ENCODE measurements at places on chromosomes 1 and 21.

DNA sequence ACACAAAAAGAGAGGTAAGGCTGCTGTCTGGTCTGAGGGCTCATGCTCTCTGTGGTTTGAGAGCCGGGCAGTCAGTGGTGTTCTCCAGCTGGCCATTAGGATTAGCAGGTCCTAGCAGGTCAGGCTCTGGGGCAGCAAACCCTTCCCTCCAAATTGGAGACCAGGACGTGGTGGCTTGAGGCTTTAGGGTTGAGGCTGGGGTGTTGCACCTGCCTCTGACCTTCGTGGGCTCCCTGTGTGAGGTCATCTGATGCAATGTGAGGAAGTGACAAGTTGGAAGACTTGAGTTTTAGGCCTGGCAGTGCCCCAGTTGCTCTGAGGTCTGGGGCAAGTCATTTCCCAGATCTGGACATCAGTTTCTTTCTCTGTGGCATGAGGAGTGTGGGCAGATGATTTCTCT is 24.4 kb downstream of the SZRD1 start:
- no peak for DNase-seq

DNA sequence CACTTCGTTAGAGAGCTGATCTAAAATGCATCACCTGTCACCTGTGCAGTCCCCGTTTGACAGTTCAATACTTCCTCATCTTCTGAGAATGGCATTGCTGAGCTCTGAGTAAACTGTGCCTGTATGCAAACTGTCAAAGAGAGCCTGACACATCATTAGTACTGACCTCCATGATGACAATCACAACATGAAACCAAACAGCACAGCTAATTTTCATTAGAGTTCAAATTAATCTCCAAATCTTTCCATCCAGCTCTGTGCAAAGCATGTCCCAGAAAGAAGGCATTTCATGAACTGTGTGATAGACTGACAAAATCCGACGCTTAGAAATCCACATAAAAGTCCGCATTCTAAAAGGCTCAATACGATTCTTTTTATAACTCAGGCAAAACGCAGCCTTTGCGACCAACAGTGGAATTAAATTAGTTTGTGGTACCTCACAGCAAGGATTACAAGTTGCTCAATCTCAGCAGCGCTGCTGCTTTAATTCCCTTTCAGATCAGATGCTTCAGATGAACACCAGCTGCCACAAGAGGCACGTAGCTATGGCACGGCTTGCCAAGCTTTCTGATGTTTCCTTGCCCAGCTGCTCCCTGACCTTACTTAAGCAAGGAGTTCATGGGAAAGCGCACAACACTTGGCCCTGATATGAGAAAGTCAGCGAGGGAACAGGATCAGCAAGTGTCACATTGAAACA is 765.5 kb upstream of the PRMT6 start:
- DNase-seq: no peak

DNA sequence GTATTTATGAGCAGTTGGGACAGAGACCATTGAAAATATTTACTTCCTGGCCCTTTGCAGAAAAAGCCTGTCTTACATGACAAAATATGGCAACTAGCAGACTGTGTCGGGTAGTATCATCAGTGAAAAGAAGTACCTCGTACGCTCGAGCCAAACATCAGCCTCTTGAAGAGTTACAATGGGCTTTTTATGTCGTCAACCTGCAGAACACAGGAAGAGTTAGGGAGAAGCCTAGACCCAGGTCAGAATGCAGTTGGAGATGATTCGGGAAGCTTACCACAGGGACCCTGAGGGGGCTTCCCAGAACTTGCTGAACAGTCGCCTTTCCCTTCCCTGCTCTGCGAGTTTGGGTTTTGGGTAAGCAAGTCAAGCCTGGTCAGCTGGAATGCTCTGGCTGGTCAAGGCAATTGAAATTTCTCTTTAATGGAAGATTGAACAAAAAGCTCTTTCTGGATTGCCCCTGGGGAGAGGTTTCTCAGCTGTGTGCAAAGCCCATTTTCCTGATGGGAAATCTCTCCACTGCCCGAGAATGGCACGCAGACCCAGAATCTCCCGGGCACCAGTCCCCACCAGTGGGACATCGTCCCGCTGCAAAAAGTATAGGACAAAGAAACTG is 263.6 kb upstream of the TMEM51 start:
- DNase-seq: no peak

DNA sequence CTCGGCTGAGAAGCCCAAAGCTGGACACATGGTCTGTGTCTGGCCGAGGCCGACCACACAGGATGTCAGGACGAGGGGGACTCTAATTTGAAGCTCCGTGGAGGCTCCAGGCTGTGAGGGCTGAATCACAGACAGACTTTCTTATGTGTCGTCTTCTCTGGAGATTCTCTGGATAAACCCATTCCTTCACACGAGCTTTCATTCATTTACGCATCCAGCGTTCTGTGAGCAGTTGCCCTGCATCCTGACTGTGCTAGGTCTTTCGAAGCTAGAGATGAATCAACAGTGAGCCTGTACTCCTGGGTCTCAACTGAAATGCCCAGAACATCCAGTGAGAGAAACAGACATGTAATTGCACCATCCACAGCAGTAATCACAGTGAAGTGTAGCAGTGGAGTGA is 49.6 kb downstream of the ECE1 start:
- DNase-seq: no peak

DNA sequence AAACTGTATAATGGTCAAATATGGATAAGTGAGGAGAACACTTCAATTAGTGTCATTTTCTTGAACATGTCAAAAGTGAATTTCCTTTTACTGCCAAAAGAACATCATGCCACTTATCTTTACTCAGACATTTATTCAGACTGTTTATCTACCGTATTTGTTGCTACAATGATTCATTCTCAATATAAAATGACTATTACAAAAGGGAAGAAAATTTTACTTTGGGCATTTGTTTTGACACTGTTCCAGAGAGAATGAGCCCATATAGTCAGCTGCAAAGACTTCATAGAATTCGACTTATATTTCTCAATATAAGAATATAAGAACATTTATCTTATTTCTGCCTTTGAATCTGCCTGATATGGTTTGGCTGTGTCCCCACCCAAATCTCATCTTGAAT is 1699.1 kb downstream of the BRINP3 start:
- DNase-seq: no peak

DNA sequence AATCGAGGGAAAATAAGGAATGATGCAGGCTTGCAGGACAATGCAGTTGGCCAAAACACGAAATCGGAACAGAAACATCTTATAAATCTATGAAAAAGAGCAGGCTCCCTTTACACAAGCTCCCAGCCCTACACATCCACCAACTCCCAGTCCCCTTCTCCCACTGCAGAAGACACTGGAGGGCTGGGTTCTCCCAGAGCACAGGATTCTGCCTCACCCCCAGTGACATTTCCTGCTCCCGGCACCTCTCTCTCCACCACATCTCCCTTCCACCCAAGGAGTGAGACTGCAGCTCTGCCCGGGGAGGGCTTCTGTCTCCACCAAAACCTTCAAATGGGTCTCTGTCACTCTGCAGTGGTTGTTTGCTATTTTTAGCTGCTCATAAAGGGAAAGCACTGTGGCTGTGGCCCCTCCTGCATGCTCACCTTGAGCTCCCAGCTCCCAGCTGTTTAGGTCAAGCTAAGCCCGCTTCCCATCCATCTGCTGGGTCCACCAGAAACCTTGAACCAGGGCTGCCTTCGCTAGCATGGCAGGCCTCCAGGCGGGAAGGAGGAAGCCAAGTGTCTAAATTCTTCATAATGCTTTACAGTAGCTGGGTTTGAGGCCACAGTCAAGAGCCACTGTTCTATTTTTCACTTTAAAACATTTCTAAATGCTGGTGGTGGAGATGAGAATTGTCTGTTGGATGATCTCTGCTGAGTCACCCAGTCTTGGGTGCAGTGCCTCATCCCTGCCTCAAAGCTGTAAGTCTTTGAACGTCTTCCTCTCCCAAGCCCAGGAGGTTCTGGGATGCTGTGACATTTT is 3.3 kb upstream of the C2CD2 start:
- no peak for DNase-seq

- DNase-seq: no peak
Observed at GRCh38 chr1:33191731-33192275, 10.0 kb upstream of the TRIM62 start.

DNA sequence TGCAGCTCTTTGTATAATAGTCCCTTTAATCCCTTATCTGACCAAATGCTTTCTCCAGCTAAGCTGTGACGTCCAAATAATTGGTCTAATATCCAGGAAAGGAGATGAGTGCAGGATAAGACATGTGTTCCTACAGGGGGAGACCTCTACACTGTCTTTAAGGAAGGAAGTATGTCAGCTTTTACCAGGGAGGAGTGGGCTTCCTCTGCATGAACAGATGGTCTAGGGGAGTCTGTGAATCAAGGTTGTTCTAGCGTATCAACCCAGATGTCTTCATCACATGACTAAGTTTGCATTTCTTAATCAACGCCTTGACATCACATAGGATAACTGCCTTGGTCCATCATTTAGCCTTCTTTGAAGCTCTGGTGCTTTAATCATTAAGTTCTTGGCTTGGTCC is 528.2 kb downstream of the MRPL39 start:
- no peak for DNase-seq

DNA sequence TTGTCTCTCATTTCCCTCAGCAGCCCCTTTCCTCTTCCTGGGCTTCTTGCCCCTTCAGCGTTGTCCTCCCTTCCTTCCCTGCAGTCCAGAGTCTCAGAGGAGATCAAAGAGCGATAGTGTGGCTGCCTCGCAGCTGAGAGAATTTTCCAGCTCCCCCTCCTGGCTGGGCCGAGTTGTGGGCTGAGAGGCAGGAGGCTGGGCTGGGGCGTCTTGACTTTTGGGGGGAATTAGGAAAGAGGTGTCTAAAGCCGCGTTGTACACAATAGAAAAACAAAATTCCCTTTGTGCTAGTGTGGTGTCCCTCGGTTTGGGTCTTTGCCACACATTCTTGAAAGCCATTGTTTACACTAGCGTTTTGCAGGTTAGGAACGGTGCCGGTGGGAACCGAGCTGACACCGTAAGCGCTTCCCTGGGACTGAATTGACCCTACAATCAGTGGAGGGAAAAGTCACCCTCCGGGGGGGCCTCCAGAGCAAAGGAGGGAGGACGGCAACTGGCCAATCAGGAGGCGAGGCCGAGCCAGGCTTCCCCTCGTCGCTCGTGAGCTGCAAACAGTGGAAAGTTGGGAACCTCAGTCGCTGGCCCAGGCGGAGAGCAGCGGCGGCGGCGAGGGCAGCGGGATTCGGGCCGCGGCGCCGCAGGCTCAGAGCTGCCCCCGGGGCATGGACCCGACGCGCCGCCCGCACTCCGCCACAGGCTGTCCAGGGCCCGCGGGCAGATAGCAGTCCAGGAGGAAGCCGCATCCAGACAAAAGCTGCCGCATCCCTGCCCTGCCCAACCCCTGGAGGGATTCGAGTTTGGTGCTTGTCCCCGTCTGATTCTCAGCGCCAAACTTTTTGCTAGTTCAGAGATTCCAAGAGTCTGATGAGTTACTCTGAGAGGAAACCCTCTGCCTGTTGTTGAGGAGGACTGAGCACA is at the start of gene HMCN1:
TSS of gene HMCN1 (plus strand) at position 574 of the 918 bp plus-strand sequence. CDS start 389 bp downstream, outside the sequence.
- no peak for DNase-seq

DNA sequence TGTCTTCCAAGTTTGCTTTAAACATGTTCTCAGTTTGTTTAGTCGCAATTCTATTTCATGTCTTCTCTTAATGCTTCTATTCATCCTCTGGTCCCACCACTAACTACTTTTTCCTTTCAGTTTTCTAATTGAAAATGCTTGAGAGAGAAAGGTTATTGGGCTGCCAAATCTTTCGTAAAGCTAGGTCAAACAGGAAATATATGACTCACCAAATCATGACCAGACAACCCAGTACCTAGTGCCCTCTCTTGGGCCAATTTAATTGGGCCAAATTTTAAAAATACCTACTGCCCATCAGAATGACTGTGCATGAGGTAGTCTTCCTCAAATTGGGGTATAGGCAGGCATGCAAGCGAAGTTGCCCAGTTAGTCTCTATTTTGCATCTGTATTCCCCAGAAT is 295.4 kb upstream of the PBX1 start:
- DNase-seq: no peak

- DNase-seq: no peak
Observed at GRCh38 chr1:4726620-4727341, 72.4 kb downstream of the AJAP1 start.

DNA sequence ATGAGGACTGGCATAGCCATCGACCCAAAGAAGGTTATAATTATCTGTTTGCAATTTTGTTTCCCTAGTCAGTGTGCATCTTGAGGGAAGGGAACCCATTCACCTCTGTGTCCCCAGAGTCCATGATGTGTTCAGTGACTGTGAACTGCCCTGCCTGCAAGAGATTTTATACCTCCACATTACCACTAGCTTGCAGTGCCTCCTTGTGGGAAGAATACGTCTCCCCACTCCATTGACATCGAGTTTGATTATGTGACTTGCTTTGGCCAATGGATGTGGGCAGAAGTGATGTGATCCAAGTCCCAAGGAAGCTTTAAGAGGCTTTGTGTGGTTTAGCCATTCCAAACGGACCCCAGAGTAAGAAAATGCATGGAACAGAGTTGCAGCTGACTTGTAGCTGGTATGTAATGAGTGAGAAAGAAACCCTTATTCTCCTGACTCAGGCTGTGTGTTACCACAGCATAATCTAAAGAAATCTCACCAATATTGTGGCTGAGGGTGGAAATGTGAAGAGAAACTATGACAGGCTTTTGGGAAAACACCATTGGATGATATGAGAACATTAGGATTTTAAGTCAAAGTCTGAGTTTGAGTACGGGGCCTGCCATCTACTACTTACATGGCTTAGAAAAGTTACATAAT is 47.8 kb upstream of the NRDC start:
- DNase-seq: no peak

DNA sequence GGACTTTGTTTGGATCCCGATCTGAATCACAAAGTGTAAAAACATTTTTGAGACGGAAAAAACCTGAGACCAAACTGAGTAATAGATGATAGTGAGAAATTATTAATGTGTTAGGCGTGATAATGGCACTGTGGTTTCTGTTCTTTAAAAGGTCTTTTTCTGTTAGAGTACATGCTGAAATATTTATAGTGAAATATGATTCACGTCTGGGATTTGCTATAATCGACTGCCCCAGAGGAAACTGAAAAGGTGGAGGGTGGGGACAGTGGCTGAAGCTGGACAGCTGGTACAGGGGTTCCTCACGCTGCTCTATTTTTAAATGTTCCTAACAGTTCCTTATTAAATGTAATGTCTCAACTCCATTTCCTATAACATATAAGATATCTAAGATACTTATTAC is 11.2 kb downstream of the URB1 start:
- DNase-seq: no peak

GRCh38 chr1:223849352-223850254 is 3.9 kb upstream of the TP53BP2 start:
- DNase-seq: no peak

- no peak for DNase-seq
Observed at GRCh38 chr1:230074762-230075161, 7.7 kb downstream of the GALNT2 start.

GRCh38 chr1:58089898-58090534 is 456.5 kb downstream of the OMA1 start:
- DNase-seq: no peak

GRCh38 chr1:52057876-52058415 is 1.9 kb downstream of the BTF3L4 start:
- DNase-seq: no peak

- no peak for DNase-seq
Observed at GRCh38 chr1:41286992-41287391, 44.9 kb upstream of the SCMH1 start.

GRCh38 chr1:7967196-7967595 is 5.7 kb downstream of the PARK7 start:
- no peak for DNase-seq
